Lung (tissue), 17 donors: ENCODE measurements at places on chromosomes 5 and 9. TPM values are rescaled to one million over a fixed set of nuclear protein-coding genes. Genes with fewer than 3 reads are reported as not detected.

GRCh38 chr9:20351715-20352114 is 270.6 kb downstream of the MLLT3 start:
- DNase-seq: no peak

FLT4 gene
- polyA plus RNA-seq: 12.6 TPM

- DNase-seq: no peak
These were observed 103.3 kb downstream of the CWC27 start for GRCh38 chr5:64872044-64872443.

DNA sequence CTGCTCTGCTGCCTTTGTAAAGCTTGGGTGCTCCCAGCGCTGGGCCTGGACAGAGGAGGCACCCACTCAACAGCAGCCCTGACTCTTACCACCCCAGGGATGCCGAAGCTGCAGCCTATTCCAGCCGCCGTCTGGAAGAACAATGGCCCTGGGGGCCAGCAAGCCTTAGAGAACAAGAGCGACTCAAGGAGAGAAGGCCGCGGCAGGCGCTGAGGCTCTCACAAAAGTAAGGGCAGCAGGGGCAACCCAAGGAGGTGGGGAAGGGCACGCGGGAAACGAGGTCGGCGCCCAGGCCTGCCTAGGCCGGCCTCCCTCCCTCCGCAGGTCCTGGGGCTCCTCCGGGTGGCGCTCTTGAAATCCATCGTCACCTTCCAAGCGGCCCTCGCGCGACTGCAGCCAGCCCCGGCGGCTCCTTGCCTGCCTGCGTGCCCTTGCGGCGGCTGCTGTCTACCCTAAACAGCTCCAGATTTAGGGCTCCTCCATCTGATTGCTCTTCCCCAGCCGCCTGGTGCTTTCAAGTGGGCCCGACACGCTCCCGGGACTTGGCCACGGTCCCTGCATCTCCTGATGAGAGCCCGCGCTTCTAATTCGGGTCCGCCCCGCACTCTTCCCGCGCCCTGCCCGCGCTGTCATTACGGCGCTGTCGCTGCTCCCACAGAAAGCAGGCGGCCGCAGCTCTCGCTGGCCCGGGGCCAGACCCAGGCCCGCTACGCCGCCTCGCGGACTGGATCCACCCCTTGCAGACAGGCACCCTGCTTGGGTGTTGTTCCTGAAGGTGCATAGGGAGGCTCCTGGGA is 213.3 kb downstream of the SEMA6A start:
- peak; percentile 74 for DNase-seq

LHX3 gene
- polyA plus RNA-seq: not detected

BNIP1 gene
- 15.0 TPM for polyA plus RNA-seq

DNA sequence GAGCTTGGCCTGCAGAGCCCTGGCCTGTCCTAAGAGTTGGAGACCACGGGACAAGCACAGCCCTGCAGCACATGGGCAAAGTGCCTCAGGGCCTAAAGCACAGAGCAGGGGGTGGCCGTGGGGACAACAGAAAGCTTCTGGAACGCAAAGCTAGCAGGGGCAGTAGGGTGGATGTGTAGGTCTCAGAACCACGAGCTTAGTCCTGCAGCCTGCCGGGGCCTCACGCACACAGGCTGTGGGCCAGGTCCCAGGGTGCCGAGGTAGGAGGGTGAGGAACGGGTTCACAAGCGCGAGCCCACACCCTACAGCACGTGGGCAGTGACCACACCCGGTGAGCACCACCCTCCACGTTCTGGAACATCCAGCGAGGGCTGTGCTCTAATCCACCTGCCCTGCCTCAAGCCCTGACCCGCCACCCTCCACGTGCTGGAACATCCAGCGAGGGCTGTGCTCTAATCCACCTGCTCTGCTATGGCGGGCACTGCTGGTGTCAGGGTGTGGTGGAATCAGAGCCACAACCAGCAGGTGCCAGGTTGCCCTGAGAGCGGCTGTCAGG is 9.3 kb downstream of the CLPTM1L start:
- no peak for DNase-seq

GRCh38 chr9:79028101-79028500 is 543.7 kb upstream of the TLE4 start:
- no peak for DNase-seq

CATSPER3 gene
- 0.43 TPM for polyA plus RNA-seq

DNA sequence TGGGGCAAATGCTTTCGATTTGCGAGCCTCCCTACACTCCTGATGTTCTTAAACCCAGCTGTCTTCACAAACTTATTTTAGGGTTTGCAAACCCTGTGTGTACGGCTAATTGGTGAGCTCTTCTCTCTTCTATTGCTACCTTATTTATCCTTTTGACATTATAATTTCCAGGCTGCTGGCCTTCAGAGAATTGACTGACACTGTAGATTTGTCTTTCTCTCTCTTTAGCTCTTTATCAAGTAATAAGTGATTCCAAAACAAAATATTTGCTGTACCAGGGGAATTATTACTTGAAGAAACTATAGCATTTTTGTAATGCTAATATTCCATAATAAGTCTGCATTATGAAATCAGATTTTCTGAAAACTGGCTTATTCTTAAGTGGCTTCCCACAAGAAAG is 92.5 kb downstream of the NPR3 start:
- no peak for DNase-seq

DNA sequence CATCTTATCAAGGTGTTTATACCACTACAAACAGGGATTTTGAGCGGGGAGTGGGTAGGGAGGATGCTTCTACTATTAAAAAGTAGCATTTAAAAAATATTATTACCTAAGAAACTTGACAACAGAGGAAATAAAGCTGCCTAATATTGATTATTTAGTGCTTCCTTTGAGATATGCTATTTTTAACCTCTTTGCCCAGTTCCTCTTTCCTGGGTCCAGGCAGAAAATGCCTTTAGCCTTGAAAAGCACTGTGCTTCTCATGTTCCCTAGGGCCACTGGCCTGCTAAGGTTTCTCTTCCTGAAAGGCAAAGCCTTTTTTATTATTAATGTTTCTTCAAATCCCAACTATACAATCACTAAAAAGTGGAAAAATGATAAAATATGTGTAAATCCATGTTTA is 217.2 kb upstream of the HAPLN1 start:
- no peak for DNase-seq

- DNase-seq: peak; percentile 49
These were observed 576.7 kb upstream of the ZNF462 start for GRCh38 chr9:106286249-106286648.

DNA sequence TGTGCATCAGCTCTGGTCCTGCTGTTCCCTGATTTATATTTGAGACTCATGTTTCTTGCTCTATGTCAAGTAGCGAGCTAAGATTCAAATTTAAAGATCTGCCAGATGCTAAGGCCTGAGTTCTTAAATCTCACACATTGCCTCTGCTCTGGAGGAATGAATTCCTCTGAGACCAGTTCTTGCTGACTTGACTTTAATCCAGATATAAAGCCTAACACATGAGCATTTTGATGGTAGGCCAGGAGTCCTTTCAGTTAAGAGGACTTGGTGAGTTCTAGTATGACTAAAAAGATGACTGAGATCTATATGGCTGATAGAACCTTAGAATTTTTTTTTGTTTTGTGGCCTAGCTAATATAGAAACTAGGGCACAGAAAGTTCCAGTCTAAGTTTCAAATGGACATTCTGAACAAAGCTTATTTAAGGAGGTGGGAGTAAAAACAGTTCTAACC is 1.3 kb upstream of the INIP start:
- peak; percentile 18 for DNase-seq

SLC9A3 gene
- 0.94 TPM for polyA plus RNA-seq
